CD8-positive, alpha-beta memory T cell (primary cell): ENCODE measurements at places on chromosomes 11 and 22.

DNA sequence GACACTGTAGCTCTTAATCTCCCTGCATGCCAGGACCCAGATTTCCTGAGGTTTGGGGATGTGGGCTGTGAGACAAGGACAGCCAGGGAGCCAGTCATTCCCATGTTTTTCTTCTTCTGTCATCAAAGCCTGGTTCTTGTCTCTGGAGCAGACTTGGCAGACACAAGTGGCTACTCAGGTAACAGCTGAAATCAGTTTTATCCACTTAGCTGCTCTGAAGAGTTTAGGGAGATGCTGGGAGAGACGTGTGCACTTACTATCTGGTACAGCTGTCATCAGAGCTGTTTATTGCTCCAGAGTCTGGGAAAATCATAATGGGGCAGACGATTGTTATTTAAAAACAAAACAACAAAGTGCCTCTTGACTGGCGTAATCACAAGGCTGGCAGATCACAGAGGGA lies 56.6 kb downstream of the CSNK2A3 start:
- DNase-seq: no peak

- no peak for DNase-seq
These were observed 385.7 kb downstream of the SOX6 start for GRCh38 chr11:15970506-15971214.

DNA sequence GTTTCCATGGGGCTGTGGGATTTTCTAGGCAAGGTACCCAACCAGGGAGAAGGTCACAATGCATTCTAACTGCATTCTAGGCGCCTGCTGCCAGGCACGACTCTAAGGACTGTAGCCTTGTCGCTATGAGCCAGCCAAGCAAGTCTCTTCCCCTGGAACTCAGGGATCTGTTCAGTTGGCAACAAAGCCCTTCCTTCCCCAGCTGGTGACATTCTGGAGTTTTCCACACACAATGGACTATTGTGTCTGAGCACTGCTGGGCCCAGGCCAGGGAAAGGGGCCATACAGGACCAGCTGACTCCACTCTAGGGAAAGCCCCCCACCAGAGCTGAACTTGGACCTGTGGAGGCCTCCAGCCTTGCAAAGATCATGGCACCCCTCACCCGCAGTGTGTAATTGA lies 116.8 kb downstream of the RRAS2 start:
- no peak for DNase-seq

DNA sequence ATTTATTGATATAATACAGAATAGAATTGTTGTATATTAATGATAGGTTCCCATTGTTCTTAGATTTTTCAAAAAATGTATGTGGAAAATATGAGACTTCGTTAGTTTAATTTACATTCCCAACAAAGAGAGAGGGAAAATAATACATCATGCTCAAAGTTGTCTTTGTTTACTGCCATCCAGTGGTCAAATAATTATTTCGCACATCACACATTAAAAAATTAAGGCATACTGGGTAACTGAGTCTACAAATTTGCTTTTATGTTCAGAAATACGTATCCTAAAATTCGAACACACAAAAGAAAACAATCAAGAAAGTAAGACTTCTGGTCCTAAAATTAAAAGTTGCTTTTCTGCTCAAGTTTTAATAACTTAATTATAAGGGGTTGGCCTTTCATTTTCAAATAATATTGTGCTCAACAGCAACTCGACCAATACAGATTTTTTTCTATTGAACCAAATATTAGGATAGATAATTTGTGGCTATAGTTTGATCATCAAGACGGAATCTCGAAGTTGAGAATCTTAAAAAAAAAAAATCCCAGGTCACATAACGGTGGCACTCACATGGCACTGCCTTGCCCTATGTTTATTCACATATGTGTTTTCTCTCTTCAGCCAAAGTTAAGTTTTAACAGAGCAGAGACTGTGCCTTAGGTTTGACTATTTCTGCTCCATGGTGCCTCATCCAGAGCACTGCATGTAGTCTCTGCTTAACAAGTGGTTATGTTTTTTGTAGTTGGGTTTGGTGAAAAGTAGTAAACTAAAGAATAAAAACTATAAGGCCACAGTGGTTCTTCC lies 12.3 kb downstream of the PDGFD start:
- no peak for DNase-seq

DNA sequence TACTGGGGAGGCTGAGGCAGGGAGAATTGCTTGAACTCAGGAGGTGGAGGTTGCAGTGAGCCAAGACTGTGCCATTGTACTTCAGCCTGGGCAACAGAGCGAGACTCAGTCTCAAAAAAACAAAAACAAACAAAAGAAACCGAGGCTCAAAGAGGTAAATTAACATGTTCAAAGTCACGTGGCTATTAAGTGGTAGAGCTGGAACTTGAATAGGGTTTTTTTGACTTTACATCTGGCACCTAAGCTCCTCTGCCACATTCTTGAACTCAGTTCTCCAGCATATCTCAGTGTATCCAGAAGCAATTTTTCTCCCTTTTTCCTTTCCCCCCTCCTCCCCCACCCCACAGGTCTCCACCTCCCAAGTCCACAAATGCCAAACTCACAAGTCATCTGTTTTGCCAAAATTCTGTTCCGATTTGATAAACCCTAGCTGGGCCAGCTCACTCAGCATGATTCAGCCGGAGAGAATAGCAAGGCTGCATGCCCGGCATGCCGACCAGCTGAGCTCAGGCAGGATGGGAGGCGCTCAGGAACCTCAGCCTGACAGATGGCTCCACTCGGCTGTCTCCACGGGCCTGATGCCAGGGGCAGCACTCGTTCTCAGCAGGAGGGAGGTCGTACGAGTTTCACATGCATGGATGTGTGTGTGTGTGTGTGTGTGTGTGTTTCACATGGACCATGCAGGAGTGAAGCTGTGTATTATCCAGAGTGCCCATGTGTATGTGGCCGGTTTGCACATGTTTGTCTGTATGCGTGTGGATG lies 63.2 kb upstream of the RRAS2 start:
- DNase-seq: no peak

DNA sequence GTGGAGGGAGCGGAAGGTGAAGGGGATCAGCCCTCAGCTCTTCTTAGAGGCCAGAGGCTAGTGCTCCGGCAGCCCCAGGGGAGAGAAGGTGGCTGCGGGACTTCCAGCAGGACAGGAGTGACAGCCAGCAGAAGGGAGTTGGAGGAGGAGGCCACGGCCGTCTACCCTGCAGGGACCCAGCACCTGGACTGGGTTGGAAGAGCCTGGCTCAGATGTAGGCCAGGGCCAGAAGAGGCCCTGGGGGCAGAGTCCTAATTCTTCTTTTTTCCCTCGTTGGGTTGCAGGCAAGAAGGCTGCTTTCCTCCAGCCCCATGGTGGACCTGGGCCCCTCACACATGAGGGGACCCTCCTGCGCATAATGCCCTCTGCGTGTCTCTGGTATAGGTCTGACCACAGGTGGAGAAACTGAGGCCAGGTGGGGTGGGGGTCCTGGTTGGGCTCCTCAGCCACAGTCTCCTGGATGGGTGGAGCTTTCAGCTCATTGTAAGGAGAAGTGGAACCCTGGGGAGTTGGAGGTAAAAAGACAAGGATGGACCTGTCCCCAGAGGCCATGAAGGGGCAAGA lies 2.3 kb upstream of the MCAM start:
- DNase-seq: no peak

DNA sequence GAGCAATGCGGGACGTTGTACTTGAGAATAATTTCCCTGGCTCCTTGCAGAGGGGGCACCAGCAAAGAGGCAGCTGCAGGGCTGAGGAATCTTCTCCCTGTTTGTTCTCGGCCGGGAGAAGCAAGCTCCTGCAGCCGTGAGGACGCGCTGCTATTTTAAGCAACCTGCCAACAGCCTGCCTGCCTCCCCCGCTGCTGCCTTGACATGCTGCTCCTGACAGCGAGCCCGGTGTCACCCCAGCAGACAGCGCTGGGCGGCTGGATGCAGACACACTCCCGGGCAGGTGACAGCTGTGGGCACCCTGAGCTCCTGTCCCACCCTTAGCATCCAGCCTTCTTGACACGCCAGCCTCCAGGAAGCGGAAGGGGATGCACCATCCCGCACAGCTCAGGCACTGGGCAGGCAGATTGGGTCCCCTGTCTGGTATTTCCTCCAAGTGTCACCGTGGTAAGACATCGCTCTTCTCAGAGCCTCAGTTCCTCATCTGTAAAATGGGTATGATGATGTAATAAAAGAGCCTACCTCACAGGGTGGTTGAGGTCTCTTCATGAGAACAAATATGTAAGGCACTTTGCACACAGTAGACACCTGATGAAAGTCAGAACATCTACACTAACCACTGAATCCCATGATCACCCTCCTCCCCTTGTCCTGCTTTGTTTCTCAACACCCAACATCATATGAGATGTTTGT lies 530.6 kb downstream of the MN1 start:
- DNase-seq: no peak

DNA sequence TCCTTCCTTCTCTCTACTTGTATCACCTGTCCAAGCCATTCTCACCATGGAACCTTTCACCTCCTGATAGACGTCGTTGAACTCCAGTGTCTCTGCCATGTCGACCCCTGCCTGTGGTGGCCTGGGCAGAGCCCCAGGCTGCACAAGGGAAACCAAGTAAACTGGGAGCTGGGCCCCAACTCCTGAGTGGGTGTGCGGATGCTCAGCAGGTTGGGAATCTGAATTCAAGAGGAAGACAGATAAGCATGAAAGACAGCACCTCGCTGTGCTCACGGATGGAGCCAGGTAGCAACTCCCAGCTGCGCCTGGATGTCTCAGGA lies 709 bp downstream of the SSRP1 start:
- DNase-seq: no peak

- DNase-seq: no peak
These were observed 993 bp upstream of the SFI1 start for GRCh38 chr22:31495343-31495742.

GRCh38 chr11:126718276-126718675 lies 282.3 kb downstream of the KIRREL3 start:
- no peak for DNase-seq

DNA sequence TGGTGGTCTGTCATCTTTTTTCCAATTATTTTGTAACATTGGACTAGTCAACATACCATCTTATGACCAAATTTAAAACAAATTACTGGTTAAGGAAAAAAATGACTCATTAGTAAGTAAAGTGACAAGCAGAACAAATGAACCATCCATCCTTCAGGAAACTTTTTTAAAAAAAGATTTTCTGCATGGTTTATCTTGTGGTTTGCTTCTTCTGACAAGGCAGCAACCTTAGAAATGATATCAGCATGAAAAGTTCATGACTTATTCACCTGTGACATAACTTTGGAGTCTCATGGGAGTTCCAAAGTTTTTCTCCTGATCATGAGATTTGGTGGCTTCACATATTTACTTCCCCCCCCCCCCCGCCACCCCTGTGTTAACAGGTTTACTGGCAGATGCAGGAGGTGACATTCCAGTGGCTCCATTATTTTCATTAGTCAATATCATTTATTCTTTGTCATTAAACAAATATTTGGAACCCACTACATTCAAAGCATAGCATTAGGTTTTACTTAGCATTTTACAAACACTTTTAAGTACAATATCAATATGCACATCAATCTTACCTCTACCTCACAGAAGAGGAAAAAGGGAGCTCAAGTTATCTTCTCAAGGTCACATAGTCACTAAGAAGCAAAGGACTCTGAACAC lies 40.7 kb downstream of the DCUN1D5 start:
- DNase-seq: no peak

GRCh38 chr22:35556666-35557065 lies 16.0 kb downstream of the RASD2 start:
- no peak for DNase-seq

GRCh38 chr22:44291674-44292360 lies 20.9 kb downstream of the SHISAL1 start:
- DNase-seq: no peak

DNA sequence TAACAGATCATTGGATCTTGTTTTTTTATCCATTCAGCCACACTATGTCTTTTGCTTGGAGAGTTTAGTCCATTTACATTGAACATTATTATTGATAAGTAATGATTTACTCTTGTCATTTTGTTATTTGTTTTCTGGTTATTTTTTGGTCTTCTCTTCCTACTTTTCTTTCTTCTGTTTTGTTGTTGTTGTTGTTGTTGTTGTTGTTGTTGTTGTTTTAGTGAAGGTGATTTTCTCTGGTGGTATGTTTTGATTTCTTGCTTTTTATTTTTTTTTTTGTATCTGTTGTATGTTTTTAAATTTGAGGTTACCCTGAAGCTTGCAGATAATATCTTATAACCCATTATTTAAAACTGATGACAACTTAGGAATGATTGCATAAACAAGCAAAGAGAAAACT lies 28.6 kb downstream of the TAF1D start:
- no peak for DNase-seq

GRCh38 chr11:44072757-44073658 lies 6.9 kb downstream of the ACCS start:
- no peak for DNase-seq

DNA sequence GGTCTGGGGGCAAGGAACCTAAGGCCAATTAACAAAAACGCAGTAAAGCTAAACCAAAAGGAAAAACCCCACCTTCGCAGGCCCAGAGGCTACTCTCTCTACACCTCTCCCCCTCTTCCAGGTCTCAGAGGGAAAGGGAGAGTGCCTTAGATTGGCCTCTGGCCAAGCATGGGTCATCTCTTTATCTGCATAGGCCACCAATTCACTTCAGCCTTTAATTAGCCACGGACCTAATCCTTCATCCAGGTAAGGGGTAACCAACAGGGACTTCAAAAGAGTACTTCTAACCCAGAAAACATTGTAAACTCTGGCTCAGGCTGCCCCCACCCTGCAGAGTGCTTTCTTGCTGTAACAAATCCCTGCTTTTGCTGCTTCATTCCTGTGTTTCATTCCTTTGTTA lies 9.4 kb downstream of the VSTM5 start:
- no peak for DNase-seq

DNA sequence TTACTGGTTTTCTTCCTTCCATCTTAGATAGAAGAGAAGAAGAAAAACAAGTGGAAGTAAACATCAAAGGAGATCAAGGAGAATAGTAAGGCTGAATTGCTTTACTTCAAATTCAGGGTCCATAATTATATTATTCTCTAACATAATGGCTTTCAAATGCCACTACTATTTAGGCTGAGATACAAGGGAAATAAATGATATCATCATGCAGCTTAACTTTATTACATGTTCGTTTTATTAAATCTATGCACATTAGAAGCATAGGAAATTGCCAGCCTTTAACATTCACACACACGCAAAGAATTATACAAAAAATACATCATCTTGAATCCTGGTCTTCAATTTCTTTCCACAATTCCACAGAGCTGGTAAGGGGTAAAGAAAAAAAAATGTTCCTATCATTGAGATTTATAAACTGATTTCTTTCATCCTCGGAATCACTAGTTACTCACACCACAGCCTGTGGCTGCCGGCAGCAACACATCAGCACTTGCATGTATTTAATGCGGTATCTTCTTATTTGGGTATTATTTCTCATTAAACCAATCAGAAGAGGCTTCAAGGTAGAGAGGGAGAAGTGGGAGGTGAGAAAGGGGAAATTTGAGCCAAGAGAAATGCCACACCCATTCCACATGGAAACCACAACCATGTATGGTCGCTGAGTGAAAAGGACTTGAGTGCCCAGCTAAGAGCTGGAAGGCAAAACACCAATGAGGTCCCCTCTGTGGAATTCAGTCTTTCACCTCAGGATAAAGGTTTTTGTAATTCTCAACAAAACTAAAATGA lies 26.3 kb downstream of the SYTL2 start:
- DNase-seq: no peak
